ENCODE measurements at places on chromosomes 12 and 14.

DNA sequence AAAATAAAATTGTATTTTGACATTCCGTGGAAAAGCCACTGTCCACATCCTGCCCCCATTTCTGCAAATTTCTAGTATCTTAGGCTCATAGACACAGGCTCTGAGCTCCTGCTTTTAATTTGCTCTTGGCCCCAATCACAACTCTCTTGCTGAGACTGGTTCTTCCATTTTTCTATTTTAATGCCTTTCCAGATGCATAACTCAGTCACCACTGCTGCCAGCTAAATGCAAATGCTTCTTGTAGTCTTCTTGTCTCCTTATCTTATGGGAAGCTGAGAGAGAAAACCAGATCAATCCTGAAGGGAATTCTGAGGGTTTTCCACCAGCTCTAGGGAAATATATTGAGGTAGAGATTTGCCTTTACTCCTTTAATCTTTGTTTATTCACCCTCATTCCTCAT is 149.0 kb downstream of the DHRS2 start:
- no peak for DNase-seq

- no peak for DNase-seq
Measured at GRCh38 chr14:75977582-75977943, 4.2 kb downstream of the TGFB3 start.

- no peak for DNase-seq
Measured at GRCh38 chr14:85129921-85130320, 400.0 kb upstream of the FLRT2 start.

GRCh38 chr12:119758722-119759121 is 90.8 kb downstream of the PRKAB1 start:
- DNase-seq: no peak

GRCh38 chr12:122951979-122952892 is 14.0 kb downstream of the ABCB9 start:
- peak; percentile 60 for DNase-seq

GRCh38 chr12:4228122-4228580 is 45.4 kb upstream of the CCND2 start:
- DNase-seq: no peak

DNA sequence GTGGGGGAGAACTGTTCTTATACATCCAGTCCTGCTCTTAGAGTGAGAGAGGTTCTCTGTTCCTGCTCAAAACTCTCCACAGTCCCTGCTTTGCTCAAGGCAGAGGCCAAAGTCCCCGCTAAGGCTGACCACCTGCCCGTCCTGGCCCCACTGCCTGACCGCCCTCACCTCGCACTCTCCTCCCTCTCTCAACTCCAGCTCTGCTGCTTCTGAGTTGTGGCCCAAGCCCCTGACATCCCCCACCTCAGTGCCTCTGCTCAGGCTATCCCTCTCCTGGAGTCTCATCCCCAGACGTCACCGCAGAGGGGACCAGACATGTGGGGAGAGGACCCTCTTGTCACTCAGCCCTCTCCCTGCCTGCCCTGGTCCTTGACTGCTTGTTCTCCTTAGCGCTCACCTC is 110.6 kb downstream of the CALM1 start:
- DNase-seq: no peak

DNA sequence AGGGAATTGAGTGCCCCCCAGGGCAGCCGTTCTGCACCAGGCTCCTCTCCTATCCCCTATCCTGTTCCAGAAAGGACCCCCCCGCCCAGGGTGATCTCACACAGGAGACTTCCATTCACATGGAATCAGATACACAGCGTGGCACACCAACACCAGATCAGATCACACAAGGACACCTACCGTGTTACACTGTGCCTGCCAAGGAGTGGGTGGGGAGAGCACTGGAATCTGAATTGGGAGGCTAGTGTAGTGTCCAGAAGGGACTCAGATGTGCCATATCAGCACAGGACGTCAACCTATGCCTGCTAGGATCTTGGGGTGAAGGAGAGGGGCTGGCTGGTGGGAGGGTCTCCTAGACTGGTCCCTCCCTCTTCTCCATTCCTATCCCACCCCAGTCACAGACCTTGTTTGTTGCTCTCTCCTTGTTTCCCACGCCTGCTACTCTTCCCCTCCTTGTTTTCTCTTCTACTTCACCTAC is 2.3 kb downstream of the PTMS start:
- DNase-seq: no peak

GRCh38 chr14:31164115-31164514 is 43.5 kb downstream of the HECTD1 start:
- no peak for DNase-seq

GRCh38 chr12:10740182-10740581 is 17.1 kb upstream of the YBX3 start:
- no peak for DNase-seq

GRCh38 chr12:16828891-16829290 is 222.9 kb upstream of the LMO3 start:
- no peak for DNase-seq
